ENCODE measurements at places on chromosomes 2 and 18.

DNA sequence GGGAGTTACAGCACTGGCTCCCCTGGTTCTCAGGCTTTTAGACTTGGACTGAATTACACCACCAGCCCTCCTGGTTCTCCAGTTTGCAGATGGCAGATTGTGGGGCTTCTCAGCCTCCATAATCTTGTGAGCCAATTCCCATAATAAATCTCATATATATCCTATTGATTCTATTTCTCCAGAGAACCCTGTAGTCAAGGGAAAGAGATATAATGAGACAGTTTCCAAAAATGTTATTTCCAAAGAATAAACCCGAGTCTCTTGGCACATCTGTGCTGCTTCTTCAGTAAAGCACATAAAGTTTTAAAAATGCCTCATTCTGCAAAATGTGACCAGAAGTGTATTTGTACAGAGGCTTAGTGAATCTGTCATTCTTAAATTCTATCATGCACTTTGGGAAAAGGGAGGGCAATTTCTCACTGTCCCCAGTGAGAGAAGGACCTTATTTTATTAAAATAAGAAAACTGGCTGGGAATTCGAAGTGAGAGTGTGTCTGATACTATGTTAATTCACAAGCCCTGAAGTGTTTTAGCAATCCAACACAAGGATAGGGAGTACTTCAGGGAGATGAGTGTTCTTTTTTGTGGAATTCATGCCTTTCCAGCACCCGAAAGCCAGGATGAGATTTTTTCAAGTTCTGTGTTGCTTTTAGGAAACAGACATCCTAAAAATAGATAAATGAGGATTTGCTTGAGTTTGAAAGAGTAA, 282.4 kb upstream of the CHAC2 start:
- no peak for DNase-seq

- no peak for DNase-seq
These were observed 118.8 kb downstream of the TTC27 start for GRCh38 chr2:32746669-32747068.

DNA sequence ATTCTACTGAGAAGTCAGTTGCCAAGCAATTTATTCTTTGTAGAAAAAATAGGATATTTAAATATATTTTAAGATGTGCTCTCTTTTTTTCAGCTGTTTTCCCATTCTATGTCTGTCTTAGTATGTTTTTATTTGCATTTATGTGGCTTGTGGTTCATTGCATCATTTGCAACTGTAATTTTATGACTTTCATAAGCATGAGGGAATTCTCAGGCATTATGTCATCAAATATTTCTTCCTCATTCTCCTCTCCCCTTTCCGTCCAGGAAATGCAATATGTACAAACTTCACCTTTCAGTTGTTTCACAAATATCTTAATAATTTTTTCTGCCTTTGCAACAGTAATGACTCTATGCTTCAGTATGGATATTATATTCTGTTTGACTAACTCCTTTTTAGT, 560.2 kb upstream of the LRATD1 start:
- DNase-seq: no peak

DNA sequence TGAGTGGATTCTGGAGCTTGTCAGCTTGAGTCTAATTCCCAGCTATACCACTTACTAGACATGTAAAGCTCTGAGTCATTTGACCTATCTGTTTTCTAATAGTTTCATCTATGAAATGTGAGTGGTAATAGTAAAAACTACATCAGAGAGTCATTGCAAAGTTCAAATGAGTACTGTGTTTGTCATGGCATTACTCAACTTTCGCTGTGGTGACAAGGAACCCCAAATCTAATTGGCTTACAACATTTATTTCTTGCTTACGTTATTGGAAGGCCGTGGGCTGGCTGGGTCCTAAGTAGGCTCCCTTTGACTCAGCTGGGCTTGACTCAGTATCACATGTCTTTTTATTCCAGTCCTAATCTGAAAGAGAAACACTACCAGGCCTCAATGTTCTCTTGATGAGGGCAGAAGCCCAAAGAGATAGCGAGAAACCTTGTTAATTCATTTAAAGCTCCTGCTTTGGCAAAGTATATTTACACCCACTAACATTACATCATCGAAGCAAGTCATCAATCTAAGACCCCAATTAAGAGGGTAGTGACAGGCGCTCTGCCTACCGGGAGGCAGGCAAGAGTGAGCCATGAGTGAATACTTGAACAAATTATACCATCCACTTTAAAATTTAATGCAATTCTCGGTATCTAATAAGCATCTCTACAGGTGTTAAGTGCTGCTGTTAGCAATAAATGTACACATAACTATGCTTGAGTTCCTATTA, 431.8 kb upstream of the SPHKAP start:
- DNase-seq: no peak

DNA sequence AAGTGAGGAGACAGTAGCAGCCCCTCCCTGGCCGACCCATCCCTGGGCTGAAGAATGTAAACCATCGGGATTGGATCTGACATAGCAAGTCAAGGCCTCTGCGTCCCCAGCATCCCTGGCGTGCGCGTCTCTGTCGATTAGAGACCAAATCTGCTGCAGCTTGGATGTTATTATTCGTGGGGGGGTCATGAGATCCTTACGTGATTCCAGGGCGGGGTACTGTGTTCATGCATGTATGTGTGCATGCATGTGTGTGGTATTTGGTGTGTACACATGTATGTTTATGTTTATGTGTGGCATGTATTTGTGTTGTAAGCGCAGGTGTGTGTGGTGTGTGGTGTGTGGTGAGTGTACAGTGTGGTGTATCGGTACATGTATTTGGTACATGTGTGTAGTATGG, 741.8 kb upstream of the SALL3 start:
- DNase-seq: no peak

GRCh38 chr2:135741395-135742324, at the start of gene UBXN4:
Gene UBXN4, plus strand, starts transcription at chr2:135741855. Its CDS starts 75 bp downstream, at chr2:135741930.
- peak; percentile 98 for DNase-seq

- DNase-seq: no peak
These were observed 203.1 kb downstream of the SOX11 start for GRCh38 chr2:5895284-5895683.

All from activated naive CD4-positive, alpha-beta T cell treated with anti-CD3 and anti-CD28 coated beads for 36 hours (primary cell).